Kidney glomerular epithelial cell (primary cell): ENCODE measurements at places on chromosomes 6 and 20.

- no peak for DNase-seq
These were observed 4.9 kb upstream of the PDYN start for GRCh38 chr20:1998715-1999114.

DNA sequence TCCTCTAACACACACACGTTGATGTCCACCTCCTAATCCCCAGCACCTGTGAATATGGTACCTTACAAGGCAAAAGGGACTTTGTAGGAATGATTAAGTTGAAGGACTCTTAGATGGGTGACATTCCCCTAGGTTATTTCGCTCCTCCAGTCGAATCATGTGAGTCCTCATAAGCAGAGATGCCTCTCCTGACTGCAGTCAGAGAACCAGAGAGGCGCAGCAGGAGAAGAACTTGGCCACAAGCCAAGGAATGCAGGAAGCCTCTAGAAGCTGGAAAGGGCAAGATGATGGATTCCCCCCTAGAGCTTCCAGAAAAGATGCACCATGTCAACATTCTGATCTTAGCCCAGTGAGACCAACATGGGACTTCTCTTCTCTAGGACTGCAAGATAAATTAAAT, 133.1 kb upstream of the PTPRT start:
- no peak for DNase-seq

DNA sequence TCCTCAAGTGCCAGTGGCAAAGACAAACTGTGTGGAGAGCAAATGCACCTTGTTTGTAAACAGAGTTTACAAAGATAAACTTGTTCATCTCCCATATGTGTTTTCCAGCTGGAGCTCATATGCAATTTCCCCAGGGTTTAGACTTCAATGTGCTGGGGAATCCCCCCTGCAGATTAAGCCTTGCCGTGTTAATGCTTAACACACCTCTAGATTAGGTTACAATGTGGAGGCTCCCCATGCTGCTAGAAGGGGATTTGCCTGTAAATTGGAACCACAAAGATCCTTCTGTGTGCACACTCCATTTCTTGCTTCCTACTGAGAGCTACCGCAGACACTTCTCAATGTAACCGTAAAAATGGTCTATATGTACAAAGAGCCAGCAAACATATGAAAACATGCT, 263.1 kb downstream of the TBX18 start:
- DNase-seq, result no peak

DNA sequence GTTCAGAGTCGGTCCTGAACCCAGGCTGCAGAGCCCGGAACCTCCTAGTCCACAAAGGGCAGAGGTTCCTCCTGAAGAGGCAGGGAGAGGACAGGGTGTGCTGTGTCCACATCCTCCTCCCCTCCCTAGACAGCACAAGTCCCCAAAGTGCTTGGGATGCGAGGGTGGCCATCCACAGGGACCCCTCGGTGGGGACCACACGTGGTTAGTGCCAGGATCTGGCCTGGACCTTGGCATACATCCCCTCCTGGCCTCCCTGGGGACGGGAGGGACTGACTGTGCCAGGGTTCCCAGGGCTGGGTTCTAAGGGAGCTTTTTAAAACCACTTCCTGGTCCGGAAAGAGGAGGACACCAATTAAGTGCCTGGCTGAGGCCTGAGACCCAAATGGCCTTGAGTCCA, 63.2 kb downstream of the CTCFL start:
- DNase-seq, result no peak

GRCh38 chr6:147950623-147950987, 392.0 kb upstream of the SASH1 start:
- DNase-seq, result no peak

DNA sequence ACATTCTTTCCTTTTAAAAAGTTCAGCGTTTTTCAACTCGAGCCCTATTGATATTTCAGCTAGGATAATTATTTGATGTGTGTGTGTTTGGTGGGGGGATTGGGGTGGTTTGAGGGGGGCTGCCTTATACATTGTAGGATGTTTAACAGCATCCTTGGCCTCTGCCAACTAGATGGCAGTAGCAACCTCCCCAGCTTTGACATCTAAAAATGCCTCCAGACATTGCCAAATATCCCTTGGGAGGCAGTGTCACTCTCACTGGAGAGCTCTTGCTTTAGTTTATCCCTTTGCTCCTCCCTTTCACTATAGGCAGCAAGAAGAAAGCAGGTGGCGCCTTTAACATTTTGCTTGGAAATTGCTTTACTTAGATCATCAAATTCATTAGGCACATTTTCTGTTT, 14.6 kb upstream of the TP53TG5 start:
- no peak for DNase-seq

DNA sequence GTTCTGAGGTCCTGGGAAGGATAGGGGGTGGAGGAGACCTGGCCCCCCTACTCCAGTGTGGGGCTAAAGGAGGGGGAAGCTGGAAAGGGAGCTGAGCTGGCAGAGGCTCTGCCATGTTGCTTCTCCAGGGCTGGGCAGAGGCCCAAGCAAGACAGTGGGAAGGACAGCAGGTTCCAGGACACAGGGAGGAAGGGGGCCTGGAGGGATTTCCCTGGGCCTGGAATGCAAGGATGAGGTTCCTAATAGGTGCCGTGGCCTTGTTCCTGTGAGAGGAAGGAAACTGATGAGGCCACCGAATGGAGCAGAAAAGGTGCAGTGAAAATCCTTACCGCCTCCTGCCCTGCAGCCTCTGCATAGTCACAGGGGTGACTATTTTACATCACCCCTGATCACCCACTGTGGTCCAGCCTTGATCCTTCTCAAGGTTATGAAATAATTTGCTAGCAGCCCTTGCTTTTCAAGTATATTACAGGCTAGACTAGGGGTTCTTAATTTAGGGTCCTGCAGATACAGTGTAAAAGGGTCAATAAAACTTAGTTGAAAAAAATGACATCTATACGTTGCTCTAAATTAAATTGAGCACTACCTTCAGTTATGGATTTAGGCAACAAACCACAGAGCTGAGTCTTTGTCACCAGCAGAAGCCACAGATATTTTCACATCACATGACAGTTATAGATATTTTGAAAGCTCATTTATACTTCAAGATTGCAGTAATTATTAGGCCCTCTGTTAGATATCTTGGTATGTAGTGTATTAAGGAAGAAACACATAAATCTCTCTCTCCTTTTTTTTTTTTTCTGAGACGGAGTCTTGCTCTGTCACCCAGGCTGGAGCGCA, 45.7 kb upstream of the RNF24 start:
- DNase-seq, result no peak

DNA sequence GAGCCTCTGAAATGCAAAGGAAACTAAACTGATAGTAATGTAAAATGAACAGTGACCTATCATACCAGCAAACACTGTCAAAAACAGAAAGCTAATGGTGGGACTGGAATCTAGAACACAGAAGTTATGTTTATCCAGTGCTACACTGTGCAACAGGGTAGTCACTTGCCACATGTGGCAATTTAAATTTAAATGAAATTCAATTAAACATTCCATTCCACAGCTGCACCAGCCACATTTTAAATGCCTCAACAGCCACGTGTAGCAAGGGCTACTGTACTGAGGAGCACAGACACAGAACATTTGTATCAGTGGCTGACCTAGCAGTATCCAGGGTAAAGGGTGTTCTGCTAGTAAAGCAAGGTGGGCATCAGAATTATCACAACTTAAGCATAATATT, 5.6 kb upstream of the POLR1H start:
- no peak for DNase-seq

DNA sequence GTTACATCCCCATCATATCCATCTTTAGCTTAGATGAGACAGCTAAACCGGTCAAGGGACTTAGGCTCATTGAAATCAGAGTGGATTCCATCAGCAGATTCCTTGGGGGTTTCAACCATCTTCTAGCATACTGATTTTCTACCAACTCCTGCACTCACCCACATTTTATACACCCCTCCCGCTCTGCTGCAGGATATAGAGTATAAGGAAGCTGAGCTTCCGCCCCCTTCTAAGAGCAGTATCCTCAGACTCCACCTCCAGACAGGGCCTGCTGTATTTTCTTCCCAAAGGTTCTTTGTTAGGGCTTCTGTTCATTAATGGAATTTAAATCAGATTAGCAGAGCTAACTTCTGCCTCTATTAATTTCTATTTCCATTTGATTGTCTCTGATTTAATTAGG, 9.9 kb upstream of the NHLRC1 start:
- DNase-seq, result no peak

- DNase-seq, result no peak
These were observed 21.6 kb upstream of the ZBTB2 start for GRCh38 chr6:151412909-151413308.

DNA sequence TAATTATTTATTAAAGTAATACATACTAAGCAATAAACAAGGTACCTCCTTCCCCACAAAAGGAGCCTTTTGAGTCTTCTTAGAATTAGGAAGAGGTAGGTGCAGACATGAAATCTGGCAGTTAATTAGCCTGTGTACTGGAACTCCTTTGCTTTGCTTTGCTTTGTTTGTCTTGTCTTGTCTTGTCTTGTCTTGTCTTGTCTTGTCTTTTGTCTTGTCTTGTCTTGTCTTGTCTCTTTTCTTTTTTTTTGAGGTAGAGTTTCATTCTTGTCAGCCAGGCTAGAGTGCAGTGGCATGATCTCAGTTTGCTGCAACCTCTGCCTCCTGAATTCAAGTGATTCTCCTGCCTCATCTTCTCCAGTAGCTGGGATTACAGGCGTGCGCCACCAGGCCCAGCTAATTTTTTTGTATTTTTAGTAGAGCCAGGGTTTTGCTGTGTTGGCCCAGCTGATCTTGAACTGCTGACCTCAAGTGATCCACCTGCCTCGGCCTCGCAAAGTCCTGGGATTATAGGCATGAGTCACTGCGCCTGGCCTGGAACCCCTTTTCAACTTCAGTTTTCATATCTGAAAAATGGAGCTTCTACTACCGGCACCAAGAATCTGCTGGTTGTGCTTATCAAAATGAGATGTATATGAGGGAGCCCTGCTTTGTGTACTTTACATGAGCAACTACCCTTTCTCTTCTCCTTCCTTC, 301.2 kb downstream of the CDKAL1 start:
- no peak for DNase-seq

- DNase-seq, result no peak
These were observed 207.1 kb downstream of the ERMARD start for GRCh38 chr6:169958510-169958909.

DNA sequence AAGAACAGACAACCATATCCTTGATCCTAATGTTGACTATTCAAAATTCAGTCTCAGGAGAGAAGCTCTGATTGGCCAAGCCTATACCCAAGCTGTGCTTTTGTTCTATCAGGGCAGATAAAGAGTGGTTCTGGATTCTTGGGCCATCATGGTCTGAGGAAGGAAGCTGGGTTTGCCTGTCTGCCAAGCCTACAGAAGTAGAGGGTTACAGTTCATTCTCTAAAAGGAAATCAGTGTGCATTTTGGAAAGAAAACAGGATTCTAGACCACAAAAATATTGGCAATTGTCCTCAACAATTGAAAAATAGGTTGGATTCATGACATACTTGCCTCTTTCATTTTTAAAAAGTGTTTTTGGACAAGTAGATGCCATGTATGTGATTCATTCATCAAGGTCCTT, 145.4 kb upstream of the BMP2 start:
- no peak for DNase-seq

- DNase-seq, result no peak
These were observed 54.8 kb upstream of the FAM83C start for GRCh38 chr20:35347011-35347410.

GRCh38 chr6:82062219-82062618, 185.3 kb downstream of the IBTK start:
- DNase-seq, result no peak

- no peak for DNase-seq
These were observed 18.3 kb upstream of the ASF1A start for GRCh38 chr6:118875672-118876071.

DNA sequence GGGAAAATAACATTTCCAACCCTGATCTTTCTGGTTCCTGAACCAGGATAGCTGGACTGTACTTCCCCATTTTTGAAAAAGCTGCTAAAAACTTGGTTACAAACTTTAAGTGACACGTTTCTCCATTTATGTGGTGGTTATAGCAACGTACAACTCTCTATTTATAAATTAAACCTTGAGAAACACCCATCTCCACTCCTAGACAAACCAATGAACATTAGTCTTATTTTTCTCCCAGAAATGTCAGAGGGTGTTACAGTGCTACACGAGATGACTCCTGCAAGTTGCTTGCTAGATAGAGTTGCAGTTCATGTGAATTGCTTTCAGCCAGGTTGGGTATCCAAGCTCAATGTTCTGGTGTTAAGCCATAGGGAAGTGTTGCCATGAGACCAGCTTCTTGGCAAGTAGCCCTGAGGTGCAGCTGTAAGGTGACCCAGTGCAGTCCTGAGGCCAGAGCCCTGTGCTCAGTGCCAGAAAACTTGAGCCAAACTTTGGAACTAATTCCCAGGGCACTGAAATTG, 51.3 kb upstream of the REV3L start:
- DNase-seq, result no peak

- no peak for DNase-seq
These were observed 15.1 kb downstream of the RFPL4B start for GRCh38 chr6:112362027-112362795.

DNA sequence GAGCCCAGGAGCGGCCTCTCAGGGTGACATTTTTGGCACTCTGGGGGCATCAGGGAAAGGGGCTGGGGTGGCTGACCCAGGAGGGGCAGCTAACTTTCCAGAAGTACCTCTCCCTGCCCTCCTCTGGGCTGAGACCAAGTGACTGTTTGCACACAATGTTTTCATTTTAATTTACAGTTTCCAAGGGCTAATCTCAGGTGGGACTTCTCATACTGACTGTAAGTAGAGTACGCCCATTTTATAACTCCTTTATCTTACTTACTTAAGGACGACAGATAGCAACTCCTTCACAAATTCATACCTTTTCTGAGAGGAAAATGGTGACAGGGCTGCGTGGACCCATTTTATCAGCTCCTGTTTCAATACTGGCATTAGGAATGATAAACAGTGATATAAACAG, 172.9 kb upstream of the EXOC2 start:
- no peak for DNase-seq

DNA sequence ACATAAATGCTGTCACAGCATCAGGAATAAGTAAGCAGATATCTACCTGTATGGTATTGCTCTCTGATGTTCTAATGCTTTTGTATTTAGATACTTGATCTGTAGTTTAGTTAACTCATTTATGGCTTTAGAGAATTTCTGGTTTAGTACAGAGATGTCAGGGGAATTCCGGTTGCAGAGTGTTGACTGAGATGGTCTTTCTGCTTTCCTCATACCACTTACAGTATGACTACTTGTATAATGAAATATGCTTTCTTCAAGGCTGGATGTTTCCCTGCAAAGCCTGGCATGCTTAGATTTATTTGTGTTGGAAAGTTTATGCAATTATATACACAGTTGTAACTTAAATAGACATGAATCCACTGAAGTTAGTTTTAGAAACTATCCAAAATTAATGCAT, 278.4 kb downstream of the CDH26 start:
- no peak for DNase-seq

- DNase-seq, result no peak
These were observed 90.4 kb downstream of the CEBPB start for GRCh38 chr20:50280851-50281655.

DNA sequence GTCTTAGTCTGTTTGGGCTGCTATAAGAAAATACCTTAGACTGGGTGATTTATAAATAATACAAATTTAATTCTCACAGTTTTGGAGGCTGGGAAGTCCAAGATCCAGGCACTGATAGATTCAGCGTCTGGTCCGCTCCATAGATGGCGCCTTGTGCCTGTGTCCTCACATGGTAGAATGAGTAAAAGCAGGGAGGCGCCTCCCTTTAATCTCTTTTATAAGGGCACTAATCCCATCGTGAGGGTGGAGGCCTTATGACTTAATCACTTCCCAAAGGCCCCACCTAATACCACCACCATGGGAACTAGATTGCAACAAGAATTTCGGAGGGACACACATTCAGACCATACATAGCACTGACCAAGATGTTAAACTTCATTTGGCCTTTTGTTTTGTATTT, 91.2 kb upstream of the TMEM181 start:
- DNase-seq, result no peak
